Stimulated activated CD4-positive, alpha-beta T cell treated with anti-CD3 and anti-CD28 coated beads, Interleukin-1b, Interleukin-23, amount 100 ng/mL, for 1 hour (primary cell): ENCODE measurements at places on chromosomes 6 and 20.

- DNase-seq = no peak
Observed at GRCh38 chr6:151445482-151445881, 6.4 kb downstream of the RMND1 start.

DNA sequence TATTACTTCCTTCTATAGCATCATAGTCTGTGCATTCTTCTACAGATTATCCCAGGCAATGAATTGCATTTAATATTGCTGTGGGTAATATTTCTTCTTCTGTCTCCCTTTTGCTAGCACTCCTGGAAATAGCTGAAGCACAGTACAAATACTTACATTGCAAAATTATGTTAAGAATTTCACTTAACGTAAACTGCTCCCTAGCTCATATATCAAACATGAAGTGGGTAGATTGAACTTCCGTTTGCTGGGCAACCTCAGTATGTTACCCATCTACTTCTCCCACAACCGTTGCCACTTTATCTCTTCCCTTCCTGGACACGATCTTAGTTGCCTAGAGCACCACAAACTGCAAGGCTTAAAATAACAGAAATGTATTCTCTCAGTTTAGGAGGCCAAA, 963.3 kb downstream of the KIF16B start:
- DNase-seq = no peak

GRCh38 chr20:50652702-50653294, 38.5 kb downstream of the RIPOR3 start:
- no peak for DNase-seq

- DNase-seq = no peak
Observed at GRCh38 chr20:23147964-23148730, 62.0 kb upstream of the CD93 start.

DNA sequence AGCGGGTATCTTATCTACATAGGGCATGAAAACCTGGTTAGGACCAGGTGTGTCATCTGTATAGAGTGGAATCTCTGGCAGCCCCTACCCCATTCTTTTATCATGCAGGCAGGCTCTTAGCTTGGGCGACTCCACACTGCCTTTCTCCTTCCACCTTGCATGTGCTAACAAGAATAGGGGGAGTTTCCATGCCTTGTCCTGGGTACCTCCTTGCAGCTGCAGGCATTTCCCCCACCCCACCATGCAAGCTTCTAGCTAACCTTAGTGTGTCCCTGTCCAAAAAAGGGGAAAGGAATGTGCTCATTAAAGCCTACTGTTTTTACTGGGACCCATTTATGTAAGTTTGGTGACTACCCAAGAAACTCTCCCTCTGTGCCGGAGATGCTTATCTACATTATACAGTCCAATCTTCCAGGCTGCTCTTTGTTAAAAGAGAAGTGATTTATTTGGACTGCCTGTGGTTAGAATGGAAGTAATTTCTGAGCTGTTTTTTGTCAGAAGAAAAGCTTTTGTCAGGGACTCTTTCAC, 10.5 kb upstream of the CEP43 start:
- no peak for DNase-seq

DNA sequence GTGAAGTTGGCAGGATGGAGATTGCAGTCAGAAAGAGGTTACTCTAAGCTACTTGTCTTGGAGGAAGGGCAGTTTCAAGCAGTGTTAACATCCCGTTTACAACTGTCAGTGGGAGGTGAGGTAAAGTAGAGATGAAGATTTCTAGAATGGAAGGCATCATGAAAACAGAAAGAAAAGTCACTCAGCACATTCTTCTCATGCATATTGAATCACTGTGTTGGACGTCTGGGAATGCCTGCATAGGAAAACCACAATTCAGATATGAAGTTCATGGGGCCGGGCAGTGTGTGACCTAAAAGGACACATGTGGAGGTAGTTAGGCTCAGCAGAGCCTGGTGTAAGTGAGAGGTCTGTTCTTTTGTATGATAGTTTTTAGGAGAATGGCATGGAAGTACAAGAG, 73.5 kb upstream of the LAMP5 start:
- no peak for DNase-seq

- DNase-seq = no peak
Observed at GRCh38 chr20:63072991-63073737, 66.4 kb upstream of the BHLHE23 start.

DNA sequence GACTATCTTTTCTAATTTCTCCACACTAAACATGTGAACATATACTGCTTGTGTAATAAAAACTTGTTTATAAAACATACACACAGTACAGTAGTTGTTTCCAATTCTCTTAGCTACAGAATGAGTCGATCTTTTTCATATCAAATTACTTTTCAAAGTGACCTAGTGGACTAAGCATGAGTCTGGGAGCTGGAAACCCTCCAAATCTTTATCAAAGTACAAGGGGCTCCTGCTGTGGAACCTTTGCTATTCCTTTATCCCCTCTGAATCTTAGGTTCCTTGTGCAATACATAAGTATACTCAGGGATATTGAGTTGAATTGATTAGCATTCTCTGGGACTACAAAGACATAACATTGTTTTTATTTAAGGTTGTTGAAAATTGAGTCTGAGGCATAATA, 48.7 kb upstream of the TAB2 start:
- DNase-seq = no peak

DNA sequence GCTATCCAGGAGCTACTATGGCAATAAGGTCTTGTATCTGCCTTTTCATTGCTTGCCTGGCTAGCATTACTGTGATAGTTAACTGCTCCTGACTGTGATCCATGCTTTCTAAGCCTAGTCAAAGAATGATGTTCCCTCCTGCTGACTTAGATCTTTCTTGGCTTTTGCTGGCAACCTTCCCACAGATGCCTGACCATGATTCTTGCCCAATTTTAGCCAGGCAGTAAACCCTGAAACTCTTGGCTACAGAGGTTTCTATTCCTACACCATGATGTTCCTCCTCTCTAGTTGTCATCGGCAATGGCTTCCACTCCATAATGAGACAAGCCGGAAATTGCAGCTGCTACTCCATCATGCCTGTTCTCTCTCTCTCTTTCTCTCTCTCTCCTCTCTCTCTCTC, 238.1 kb downstream of the HAO1 start:
- no peak for DNase-seq

DNA sequence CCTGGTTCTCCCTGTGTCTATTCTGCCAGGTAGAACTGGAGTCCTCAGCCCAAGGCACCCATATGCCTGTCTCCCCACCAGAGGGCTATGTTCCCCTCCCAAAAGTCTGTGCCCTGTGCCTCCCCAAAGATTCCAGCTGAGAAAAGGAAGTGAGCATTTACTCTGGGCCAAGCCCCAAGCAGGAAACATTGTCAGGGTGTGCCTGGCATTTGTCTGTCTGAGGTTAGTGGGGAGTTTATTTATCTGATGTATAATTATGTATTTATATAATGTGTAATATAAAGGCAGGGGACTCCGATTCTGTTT, 5.6 kb downstream of the GDF5 start:
- DNase-seq = no peak

DNA sequence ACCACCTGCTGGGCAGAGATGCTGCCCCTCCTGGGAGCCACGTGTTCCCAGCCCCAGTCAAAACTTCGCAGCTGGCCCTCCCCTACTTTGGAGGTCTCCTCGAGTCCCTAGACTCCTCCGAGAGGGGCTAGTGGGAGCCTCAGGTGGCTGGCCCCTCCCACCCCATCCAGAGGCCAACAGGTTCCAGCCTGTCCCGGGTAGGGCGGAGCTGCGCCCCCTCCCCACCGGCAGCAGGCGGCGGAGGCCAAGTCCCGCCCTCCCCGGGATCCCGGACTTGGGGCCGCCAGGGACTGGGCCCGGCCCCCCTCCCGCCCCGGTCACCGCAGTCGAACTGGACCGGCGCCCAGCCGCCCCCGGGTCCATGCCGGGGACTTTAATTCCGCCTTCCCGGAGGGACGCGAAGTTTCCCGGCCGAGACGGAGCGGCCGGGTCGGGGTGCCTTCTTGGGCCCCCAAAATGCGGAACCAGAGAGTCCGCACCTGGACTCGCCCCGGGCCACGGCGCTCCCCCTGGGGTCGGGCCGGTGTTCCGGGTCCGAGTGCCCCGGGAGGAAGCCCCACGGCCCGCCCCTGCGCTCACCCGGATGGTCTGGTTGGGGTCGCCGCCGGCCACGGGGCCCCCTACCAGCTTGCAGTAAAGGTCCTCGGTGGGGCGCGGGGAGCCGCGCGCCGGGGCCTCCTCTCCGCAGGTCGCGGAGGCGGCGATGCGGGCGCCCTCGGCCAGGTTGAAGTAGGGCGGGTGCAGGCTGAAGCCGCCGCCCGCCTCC, 559 bp downstream of the LAMA5 start:
- no peak for DNase-seq

DNA sequence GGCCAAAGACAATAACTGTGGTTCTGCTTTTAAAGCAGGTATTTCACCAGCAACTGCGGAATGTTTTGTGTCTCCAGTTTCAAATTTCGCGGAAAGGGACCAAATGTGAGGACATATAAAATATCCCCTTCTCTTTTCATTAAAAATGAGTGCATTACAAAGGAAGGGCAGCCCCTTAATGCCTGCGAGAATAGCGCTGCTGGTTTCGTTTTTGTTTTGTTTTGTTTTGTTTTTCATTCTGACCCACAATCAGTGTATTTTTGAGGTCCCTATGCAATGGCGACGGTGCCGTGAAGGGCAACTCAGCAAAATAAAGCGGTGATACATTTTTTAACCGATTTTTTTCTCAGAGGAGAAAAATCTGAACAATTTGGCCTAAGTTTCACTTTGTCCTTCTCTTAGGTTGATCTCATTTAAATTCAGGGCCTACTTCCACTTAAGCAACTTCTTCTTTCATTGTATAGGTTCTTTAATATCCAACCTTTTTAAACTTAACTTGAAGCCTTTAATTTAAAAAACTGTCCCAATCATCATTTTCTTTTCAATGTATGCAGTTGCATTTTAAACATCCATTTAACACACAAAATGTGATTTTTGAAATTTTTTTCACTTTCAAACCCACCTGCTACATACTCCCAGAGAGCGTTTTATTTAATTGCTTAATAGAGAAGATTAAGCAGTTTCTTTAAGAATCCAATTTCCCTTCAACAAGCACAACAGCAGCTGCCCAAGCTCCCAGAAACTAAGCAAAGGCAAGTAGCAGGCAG, 2.9 kb upstream of the HIVEP2 start:
- no peak for DNase-seq

DNA sequence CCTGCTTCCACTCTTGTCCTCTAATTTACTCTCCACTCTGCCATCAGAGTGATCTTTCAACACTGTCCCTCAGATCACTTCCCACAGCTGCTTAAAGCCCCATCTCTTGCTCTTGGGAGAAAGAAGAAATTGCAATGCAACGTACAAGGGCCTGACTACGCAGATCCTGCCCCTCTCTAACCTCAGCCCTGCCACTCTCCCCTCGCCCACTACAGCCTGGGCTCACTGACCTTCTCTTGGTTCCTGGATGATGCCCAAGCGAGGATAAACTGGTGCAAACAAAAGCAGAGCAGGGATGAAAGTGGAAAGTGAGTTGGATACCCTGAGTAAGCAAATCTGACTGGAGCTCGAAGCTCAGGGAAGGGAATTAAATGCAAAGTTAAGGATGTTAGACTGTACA, 92.9 kb downstream of the MAP3K5 start:
- DNase-seq = no peak

GRCh38 chr6:42177514-42178364, 4.6 kb downstream of the GUCA1A start:
- DNase-seq = no peak

- DNase-seq = no peak
Observed at GRCh38 chr20:54129350-54129749, 44.4 kb downstream of the CYP24A1 start.

DNA sequence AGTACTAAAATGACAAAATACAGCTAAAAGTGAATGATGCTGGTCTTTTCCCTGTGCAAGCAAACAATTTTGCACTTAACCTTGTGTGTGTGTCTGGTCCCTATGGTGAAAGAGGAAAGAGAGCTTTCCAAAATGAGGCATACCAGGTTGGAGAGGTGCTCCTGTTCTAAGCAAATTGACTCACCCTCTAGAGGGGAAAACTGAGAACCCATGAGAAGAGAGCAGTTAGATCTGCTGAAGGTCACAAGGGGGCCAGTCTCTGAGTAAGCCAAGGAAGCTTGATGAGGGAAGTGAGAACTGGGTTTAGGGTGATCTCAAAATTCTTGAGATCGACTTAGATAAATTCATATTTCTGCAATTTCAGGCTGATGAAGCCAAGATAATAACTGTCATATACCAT, 157.5 kb upstream of the TBX18 start:
- no peak for DNase-seq

GRCh38 chr6:1257778-1258177, 54.1 kb upstream of the FOXQ1 start:
- no peak for DNase-seq

GRCh38 chr20:11952639-11953038, 34.9 kb downstream of the BTBD3 start:
- DNase-seq = no peak

DNA sequence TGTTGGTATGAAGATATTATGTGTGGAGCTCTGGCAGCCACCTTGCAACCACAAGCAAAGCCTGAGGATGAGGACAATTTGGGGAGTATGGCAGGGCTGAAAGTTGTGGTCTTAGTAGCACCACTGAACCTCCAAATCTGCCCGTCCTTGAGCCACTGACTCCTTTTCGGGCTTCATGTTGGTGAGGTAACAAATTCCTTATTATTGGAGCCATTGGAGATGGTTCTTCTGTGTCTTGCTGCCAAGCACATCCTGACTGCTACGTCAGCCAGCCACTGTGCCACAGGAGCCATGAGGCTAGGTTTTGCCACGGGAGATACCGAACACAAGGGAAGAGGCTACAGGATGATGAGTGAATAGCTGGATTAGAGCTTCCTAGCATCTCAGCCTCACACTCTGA, 201.6 kb downstream of the BMP7 start:
- DNase-seq = no peak

- no peak for DNase-seq
Observed at GRCh38 chr20:51460569-51461265, 81.8 kb downstream of the NFATC2 start.

GRCh38 chr6:159033160-159034049, 11.4 kb downstream of the TAGAP start:
- no peak for DNase-seq

GRCh38 chr6:39151211-39151610, 36.2 kb upstream of the SAYSD1 start:
- DNase-seq = no peak

DNA sequence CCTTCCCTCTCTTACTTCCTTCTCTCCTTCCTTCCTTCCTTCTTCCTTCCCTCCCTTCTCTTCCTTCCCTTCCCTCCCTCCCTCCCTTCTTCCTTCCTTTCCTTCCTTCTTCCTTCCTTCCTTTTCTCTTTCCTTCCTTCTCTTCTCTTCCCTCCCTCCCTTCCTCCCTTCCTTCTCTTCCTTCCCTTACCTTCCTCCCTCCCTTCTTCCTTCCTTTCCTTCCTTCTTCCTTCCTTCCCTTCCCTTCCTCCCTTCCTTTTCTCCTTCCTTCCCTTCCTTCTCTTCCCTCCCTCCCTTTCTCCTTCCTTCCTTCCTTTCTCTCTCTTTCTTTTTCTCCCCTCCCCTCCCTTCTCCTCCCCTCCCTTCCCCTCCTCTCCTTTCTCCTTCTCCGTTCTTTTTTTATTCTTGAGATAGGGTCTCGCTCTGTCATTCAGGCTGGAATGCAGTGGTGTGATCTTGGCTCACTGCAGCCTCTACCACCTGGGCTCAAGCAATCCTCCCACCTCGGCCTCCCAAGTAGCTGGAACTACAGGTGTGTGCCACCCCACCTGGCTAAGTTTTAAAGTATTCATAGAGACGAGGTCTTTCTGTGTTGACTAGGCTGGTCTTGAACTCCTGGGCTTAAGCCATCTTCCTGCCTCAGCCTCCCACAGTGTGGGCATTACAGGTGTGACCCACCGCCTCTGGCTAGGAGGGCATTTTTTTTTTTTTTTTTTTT, 1.1 kb upstream of the ZNF512B start:
- DNase-seq = no peak
